ENCODE measurements at places on chromosomes 5 and 9.

GRCh38 chr5:175690025-175690424 lies 32.2 kb downstream of the HRH2 start:
- no peak for DNase-seq

DNA sequence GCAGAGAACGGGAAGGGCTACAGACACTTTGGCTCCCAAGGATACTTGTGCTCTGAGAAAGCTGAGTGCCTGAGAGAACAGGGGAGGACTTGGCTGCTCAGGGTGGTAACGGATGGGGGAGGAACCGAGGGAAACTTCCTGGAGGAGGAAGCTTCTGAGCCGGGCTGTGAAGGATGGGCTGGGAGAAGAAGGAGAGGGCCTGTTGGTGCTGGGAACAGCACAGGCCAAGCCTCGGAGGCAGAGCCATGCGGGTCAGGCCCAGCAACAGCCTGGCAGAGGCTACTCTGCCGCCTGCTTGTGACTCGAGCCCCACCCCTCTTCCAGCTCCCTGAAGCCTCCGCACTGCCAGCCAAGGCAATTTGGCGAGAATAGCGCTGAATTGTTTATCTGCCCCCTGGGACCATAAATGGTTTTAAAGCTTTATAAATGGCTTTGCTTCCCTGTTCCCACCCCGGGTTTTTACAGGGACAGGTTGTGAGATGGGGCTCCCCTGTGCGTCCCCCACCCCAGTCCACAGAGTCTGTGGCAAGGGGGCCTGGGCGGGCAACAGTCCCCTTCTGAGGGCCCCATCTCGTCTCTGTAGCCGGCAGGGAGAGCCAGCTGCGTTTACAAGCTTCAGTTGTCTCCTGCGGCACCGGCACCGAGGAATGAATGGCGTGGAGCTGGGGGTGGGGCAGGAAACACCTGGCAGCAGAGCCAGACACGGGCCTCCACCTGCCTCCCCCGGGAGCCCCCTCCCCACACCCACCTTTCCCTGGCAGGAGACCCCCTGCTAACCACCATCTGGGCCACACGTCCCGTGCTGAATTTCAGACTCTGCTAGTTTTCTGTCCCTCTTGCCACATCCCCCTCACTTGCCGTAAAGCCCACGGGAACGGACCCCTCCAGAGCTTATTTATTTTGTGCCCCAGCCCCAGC lies 24.4 kb downstream of the FAM163B start:
- DNase-seq: no peak

DNA sequence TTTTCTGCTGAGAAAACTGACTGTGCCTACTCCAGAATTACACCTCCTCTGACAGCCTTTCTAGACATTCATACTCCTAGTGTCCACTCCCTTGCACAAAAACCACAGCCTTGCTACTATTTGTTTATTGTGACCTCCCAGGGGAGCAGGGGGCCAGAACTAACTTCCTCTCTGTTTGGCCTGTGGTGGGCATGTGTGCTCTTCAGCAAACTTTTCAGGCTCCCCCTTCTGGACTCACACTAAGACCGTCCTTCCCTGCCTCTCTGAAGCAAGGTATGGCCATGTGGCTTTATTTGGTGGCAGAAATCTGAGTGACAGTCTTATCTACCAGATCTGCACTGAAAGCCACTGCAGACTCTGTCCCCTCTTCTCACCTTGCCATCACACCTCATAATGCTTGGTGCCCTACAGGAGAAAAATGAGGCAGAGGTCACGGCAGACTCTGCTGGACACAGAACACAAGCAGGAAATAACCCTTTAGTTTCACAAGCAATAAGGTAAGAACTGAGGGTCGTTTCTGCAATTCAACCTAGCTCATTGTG lies 28.2 kb downstream of the LIFR start:
- DNase-seq: no peak

- no peak for DNase-seq
These were observed 9.4 kb upstream of the ANGPTL2 start for GRCh38 chr9:127131871-127132270.

DNA sequence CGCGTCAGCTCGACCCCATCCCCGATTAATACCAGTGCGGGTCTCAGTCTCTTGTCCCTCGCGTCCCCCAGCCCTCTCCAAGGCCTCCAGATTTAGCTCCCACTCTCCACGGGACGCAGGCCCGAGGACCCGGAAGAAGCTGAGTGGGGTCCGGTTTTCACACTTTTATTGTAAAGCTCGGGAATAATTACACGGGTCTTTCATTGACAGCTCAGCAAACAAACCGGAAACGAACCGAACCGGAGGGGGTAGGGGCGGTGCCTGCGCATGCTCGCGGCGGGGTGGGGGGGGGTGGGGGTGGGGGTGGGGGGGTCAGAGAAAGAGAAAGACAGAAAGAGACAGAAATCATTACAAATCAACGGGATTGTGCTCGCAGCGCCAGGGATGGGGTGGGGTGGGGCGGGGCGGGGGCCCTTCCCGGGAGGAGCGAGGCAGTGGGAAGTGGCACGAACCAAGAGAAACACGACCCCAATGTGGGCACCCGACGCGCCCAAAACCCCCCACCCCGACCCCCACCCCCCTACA lies 27.9 kb downstream of the PCDH1 start:
- DNase-seq: no peak

- no peak for DNase-seq
These were observed 93.9 kb downstream of the GRIA1 start for GRCh38 chr5:153584126-153584959.

DNA sequence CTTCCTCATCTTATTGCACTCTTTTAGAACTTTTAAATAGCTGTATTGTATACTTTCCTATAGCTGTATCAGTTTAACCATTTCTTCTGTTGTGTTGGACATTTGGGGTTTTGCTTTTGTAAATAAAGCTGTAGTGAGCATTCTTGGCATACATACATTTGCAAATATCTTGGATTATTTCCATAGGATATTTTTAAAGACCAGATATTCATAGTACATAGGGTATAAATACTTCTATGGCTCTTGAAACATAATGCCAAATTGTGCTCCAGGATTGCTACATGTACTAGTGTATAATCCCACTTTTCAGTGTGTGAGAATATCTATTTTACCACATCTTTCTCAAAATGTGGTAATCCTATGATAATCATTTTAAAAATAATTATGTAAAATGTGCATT lies 51.2 kb downstream of the SCAMP1 start:
- peak; percentile 4 for DNase-seq

DNA sequence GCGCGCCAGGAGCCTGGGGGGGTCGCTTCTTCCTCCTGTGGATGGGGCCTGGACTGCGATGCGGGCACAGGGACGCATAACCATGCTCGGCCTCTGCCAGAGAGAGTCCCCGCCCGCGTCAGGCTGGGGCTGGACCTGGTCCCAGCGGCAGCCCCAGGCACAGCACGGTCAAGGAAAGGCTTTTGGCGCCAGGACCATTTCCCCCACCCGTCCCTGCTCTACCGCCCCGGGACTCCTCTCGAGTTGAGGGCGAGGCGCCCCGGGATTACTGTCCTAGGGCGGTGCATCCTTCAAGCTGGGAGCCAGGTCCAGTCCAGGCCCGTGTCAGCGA lies 341 bp downstream of the MXD3 start:
- DNase-seq: no peak

- DNase-seq: no peak
These were observed 182.4 kb downstream of the RGS3 start for GRCh38 chr9:113645978-113646253.

- DNase-seq: no peak
These were observed 110.9 kb upstream of the BASP1 start for GRCh38 chr5:17106521-17106920.

DNA sequence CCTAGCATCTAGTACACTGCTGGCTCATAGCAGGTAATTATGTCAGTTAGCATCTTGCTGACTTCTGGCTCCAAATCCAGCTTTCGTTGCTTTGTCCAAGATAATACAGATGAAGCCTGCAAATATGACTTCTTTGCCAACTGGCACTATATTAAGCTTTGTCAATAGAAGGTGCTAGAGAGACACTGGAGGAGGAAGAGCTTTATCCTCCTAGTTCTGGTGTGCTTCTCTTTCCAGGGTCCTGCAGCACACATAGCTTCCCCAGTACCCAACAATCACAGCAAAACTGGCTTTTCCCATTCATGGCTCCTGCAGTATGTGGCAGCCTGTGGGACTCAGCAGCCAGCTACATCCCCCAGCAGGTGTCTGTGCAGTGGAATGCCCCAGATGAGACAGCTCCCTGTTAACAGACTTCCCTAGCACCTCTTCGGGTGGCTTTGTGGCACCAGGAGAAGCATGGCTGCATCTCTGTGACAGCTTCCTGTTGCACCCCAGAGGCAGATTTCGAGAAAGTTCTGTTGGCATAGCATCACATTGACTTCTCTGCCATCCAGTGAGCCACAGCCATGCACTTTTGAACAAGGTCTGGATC lies 147.8 kb downstream of the OXCT1 start:
- DNase-seq: no peak

GRCh38 chr5:174844971-174845370 lies 120.6 kb downstream of the MSX2 start:
- DNase-seq: no peak

- DNase-seq: no peak
These were observed 26.5 kb upstream of the DOCK2 start for GRCh38 chr5:169610606-169611005.

DNA sequence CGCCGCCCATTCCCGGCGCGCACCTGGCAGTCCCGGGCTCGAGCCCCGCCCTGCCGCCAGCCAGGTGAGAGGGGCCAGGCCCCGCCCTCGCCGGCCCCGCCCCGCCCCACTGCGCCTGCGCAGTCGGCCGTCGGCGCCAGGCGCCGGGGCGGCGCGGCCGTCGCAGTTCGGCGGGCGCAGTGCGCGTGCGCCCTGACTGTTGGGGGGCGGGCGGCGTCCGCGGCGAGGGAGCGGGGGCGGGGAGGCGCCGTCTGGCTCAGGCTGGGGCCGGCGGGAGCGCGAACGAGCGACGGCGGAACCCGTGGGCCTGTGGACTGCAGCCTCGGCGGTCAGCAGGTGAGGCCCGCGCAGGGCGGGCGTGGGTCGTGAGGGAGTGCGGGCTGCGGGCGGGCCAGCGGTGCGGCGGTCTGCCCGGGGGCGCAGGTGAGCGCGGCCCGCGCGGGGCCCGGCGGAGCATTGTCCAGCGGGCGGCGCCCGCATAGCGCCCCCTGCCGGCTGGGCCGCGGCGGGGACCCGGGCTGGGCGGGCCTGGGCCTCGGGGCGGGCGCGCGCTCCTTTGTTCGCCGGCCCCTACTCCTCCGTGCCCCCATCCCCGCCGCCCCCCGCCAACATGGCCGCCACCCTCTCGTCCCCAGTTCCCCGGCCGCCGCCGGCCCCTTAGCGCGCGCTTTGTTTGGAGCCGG lies at the start of gene SPIN1:
SPIN1 (plus strand) TSS at position 242 of the 683 bp plus-strand sequence. CDS start 38,096 bp downstream, outside the sequence.
- peak; percentile 75 for DNase-seq

- no peak for DNase-seq
These were observed 53.0 kb downstream of the EXOSC2 start for GRCh38 chr9:130746434-130747212.

DNA sequence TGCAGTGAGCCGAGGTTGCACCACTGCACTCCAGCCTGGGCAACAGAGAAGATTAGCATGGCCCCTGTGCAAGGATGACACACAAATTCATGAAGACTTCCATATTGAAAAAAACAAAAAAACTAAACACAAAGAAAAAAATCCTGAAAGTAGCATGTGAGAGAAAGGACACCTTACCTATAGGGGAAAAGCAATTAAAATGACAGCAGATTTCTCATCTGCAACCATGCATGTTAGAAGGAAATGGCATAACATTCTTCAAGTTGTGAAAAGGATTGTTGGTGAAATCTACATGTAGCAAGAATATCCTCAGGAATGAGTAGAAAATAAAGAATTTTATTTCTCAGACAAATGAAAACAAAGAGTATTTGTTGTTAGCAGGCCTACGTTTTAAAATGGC lies 13.4 kb upstream of the ZNF169 start:
- DNase-seq: no peak

- peak; percentile 56 for DNase-seq
These were observed 127.4 kb downstream of the BARX1 start for GRCh38 chr9:93827545-93828330.

GRCh38 chr5:67085616-67086015 lies 111.0 kb downstream of the CD180 start:
- no peak for DNase-seq

DNA sequence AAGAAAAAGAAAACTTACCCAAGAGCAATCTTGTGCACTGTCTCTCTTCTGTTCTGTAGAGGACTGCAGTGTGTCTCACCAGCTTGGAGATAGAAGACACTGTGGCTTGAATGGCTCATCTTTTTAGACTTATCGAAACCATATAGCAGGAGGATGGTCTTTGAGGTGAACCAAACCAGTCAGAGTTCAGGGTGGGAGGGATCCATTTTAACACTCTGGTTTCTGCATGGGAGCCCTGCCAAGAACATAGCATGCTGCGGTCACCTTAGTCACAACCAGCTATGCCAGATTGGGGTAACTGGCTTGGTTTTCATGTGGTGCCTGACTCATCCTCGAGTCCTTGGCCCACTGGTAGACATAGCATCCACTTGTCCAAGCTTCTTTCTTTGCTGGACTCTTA lies 135.1 kb downstream of the PAPPA start:
- no peak for DNase-seq

DNA sequence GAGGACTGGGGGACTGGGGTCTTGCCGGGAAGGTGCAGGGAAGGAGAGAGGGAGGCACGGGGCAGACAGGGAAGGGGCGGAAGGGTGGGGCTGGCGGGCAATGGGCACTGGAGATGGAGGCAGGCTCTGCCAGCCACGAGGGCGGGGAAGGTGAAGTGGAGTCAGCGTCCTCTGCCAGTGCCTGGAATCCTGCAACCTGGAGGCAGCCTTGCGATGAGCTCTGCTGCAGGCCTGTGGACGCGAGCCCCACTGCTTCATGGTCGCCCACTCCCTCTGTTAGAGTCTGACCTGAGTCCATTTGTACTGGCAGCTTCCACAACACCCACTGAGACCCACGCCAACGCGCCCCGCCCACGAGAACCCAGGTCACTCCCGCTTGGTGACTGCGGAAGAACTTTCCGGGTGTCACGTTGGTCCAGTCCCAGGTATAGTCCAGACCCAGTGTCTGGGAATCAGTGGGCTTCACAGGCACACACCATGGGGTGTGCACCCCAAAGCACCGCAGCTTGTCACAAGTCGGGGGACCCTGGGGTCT lies 106.4 kb upstream of the PPP1R26 start:
- DNase-seq: no peak

DNA sequence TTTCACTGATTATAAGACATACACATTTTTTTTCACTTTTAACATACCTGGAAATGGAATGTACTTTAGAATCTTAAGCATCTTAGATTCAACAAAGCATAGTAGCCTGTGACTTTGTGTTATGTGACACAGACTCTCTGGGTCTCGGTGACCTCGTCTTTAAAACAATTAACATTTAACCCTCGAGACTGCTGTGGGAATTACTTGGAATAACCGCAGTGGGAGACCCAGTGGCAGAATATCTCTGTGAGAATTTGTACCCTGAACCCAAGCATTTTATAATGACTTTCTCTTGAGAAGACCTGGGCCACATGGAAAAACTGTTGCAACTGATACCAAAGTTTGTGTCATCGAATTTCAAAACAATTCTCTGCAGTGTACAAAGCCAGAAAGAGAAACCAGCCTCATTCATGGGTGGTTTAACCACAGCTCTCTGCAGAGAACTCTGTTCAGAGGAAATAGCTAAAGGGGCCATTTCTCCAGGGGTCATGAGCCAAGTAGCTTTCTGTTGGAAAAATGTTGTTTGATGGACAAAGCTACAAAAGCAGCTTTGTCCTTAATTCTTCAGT lies 10.0 kb upstream of the RETREG1 start:
- DNase-seq: peak; percentile 91
